Foreskin fibroblast (primary cell): ENCODE measurements at places on chromosomes 12 and 14.

DNA sequence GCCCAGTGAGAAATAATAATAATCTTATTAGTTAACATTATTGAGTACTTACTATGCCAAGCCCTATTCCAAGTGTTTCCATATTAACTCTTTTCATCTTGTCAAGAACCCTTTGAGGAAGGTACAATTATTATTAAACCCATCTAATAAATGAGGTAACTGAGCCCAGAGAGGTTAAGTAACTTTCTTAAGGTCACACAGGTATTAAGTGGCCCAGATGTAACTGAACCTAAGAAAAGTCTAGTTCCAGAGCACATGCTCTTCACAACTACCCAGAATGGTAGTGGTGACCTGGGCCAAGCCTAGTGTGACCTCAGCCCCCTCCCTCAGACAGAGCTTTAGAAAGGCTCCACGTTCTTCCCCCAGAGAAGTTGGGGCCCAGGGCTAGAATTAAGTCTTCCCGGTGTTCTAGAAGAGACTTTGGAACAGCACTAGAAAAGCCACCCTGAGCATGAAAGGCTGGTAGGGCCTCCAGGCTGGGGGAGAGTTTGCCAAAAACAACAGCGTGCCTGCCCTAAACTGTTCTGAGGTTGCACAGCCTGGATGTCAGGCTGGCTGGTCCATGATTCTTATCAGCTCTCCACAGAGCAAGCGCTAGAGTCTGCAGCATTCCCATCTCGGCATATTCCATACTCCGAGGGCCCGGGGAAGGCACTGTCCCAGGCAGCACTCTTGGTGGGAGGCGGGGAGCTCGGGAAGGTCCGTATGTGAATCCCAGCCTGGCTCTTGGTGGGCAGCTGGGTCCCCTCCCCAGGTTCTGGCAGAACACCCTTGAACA is 41.3 kb upstream of the CTDSP2 start:
- DNase-seq, result peak; percentile 69

- no peak for DNase-seq
Observed at GRCh38 chr12:118430516-118430915, 54.2 kb downstream of the SUDS3 start.

DNA sequence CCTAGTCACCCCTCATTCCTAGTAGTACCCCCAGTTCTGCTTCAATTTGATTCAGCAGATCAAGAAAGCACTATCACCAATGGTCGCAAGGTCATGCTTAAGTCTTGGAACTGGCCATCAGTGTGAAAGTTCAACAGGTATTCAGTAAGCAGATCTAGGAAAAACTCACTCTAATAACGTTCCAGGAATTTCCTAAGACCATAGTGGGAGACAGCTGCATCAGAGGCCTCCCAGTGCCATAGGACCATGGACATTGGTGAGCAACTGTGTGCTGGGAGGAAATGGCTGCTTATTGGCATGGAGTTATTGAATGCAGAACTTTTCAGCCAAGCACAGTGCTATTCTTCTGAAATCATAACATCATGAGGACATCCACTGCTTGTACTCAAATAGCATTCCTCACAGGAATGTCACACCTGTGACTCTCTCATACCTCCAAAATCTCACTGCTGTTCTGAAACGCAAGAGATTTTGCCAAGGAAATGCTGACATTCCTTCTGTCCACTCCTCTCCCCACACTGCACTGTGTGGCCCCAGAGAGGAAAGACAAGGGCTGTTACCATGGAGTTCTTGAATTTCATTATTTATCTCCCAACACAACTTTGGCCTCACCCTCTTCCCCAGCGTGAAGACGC is 30.9 kb upstream of the MDM2 start:
- DNase-seq, result no peak

GRCh38 chr14:51395361-51395849 is 155.4 kb downstream of the TMX1 start:
- peak; percentile 97 for DNase-seq

DNA sequence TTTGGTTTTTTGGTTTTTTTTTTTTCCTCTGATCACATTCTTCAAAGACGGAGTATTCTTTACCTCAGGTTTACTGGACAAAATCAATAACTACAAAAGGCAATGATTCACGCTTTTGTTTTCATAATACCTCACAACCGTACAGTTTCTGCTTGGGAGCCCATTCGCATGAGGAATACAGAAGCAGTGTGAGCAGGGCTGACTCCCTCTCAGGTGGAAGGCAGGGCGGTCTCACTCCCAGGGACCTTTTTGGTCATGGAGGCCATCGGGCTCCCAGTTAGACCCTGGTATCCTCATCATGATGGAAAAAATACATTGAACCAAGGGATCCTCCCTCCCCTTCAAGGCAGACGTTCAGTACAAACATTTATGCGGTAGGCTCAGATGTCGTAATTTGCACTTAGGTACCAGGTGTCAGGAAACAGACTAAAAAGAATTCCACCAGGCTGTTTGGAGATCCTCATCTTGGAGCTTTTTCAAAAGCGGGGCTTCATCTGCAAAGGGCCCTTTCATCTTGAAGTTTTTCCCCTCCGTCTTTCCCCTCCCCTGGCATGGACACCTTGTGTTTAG is 19.0 kb upstream of the TIGAR start:
- no peak for DNase-seq

DNA sequence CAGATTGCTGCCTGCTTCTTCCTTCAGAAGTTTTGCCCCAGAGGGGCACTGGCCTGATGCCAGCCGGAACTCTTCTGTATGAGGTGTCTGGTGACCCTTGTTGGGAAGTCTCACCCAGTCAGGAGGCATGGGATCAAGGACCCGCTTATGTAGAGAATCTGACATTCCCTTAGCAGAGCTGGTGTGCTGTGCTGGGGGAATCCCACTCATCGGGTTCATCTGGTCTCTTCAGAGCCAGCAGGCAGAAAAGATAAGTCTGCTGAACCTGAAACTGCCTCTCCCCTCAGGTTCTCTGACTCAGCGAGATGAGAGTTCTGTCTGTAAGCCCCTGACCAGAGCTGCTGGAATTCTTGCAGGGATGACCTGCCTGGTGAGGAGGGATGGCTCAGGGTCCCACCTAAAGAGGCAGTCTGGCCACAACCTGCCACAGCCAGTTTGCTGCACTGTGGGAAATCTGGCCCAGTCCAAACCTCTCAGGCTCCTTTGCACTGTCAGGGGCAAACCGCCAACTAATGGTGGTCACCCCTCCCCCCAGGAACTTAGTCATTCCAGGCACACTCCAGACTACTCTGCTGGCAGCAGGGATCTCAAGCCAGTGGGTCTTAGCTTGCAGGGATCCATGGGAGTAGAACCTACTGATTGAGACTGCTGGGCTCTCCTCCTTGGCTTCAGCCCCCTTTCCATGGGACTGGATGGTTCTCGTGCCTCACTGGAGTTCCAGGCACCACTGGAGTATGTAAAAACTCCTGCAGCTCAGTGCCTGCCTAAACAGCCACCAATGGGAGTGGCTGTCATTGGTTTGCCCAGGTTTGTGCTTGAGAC is 4.1 kb downstream of the CLEC2D start:
- peak; percentile 94 for DNase-seq

GRCh38 chr12:82800185-82800584 is 113.5 kb downstream of the TMTC2 start:
- DNase-seq, result peak; percentile 7

DNA sequence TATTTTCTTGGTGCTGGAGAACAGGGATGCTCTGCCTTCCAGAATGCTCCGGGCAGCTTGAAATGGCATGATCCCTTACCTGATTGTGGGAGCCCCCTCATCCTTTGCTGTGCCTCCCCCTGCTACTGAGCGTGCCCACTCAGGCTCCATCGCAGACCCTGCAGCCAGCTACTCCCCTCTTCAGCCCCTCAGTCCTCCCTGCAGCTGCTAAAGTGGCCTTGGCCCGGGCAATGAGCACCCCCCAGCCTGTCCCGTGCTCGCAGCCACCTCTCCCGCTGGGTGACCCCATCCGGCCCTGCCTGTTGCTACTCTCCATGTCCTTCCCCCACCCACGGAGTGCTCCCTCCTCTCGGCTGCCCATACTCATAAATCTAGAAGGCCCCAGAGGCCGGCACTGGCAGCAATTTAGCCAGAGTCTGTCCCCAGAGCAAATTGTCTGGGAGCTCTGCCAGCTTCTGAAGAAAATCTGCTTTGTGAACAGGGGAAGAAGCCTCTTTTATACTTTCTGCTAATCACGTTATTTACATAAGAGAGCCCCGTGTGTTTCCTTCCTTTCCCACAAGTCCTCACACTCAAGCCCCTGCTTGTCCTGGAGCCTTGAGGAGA is 143.7 kb upstream of the FRMD6 start:
- peak; percentile 68 for DNase-seq

DNA sequence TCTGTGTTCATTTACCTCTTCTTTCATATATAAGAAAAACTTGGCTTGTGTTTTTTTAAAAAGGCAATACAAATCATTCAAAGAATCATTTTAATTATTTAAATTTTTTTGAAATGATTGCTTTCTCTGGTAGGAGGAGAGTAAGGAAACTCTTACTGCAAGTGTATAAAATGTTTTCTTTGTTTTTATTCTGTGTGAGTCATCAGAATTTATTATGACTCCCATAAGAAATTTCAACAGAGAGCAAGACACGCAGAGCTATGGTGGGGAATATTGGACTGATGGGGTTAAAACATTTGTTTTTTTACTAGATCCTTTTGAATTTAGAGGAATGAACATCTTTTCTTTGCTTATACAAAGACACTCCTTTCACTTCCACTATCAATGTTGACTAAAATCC is 119.1 kb upstream of the ATXN7L3B start:
- no peak for DNase-seq

DNA sequence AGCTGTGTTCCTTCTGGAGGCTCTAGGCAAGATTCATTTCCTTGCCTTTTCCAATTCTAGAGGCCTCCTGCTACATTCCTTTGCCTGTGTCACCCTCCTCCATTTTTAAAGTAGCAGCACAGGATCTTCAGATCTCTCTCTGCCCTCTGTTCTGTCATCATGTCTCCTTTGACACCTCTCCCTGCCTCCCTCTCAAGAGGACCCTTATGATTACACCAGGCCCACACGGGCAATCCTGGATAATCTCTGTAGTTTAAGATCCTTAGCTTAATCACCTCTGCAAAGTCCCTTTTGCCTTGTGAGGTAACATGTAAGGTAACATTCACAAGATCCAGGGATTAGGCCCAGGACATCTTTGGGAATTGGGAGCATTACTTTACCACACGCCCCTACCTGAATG is 155.2 kb downstream of the SYNE2 start:
- no peak for DNase-seq

DNA sequence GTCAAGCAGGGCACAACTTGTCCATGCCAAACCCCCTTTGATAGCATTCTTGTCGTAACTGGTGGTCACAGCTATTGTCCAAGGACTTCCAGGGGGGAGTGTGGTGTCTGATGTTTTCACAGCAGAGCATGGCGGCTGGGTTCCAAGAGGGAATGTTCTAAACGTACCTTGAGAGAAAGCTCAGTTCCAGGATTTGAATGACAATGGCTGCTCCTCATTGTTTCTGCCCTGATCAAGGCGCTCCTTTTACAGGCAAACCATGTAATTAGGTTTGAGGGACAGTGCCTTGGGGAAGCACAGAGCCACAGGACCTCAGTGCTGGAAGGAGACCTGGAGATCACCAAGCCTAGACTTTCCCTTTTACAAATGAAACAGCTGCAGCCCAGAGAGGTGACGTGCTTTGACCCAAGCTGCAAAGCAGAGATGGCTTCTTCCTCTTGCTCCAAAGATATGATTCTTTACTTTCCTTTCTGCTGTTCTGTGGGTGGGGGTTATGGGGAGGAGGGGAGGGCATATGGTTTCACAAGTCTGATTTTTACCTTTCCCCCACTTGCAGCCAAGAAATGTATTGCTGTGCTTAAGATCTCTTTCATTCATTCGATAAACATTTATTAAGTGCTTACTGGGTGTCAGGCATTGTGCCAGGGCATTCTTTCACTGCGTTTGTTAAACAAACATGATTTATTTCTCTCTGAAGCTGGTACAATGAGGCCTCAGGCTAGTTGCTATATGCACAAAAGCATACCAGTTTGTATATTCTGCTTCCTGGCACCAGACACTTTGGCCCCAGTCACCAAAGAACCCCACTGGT is 172.8 kb downstream of the KTN1 start:
- peak; percentile 84 for DNase-seq

GRCh38 chr14:74594029-74594428 is 18.0 kb downstream of the LTBP2 start:
- no peak for DNase-seq

GRCh38 chr14:32552766-32553165 is 223.7 kb downstream of the AKAP6 start:
- no peak for DNase-seq
